ENCODE measurements at places on chromosomes 11 and 22.
A peak's percentile ranks its signal among the peaks of the same experiment; 100 is the strongest.

GRCh38 chr22:47694536-47695130, 932.2 kb downstream of the TBC1D22A start:
- no peak overlapping the region for H3K27ac ChIP-seq
- DNase-seq = no peak
- no peaks in the 10 kb centered on the region for H3K4me1 ChIP-seq
- no peak overlapping the region for H3K4me3 ChIP-seq
- H3K36me3 ChIP-seq = no peaks in the 10 kb centered on the region
- no peaks in the 10 kb centered on the region for H3K27me3 ChIP-seq

GRCh38 chr22:39350757-39351688, 1.2 kb downstream of the SYNGR1 start:
- H3K36me3 ChIP-seq = no peaks in the 10 kb centered on the region
- H3K27ac ChIP-seq = no peak overlapping the region

DNA sequence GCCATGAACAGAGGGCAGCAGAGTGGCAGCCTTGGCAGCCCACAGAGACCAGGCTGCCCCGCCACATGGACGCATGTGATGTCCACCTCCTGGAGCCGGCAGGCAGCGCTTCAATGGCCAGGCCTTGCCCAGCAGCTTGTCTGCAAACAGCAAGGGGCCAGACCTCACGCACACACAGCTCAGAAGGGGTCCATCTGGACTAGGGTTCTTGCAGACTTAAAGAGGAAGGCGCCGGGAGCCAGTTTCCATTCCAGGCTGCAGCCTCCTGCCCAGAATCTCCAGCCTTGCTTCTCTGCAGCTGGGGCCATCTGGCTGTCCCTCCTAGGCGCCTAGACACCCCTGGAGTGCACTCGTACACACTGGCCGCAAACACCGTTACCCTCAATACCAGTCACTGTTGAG, 91.9 kb upstream of the TMEM45B start:
- H3K27ac ChIP-seq = no peak overlapping the region
- H3K4me1 ChIP-seq = peaks cover 6% of the 10 kb centered on the region
- no peaks in the 10 kb centered on the region for H3K27me3 ChIP-seq
- H3K4me3 ChIP-seq = no peak overlapping the region
- no peak for DNase-seq

- no peak overlapping the region for H3K4me3 ChIP-seq
- no peaks in the 10 kb centered on the region for H3K27me3 ChIP-seq
- H3K27ac ChIP-seq = no peak overlapping the region
- DNase-seq = no peak
- no peaks in the 10 kb centered on the region for H3K36me3 ChIP-seq
Measured at GRCh38 chr11:12932485-12932884, 76.6 kb upstream of the RASSF10 start.

GRCh38 chr22:37393746-37394145, 33.5 kb downstream of the ELFN2 start:
- no peaks in the 10 kb centered on the region for H3K4me1 ChIP-seq
- peaks cover 7% of the 10 kb centered on the region for H3K27me3 ChIP-seq
- DNase-seq = no peak
- H3K4me3 ChIP-seq = no peak overlapping the region
- no peaks in the 10 kb centered on the region for H3K36me3 ChIP-seq

DNA sequence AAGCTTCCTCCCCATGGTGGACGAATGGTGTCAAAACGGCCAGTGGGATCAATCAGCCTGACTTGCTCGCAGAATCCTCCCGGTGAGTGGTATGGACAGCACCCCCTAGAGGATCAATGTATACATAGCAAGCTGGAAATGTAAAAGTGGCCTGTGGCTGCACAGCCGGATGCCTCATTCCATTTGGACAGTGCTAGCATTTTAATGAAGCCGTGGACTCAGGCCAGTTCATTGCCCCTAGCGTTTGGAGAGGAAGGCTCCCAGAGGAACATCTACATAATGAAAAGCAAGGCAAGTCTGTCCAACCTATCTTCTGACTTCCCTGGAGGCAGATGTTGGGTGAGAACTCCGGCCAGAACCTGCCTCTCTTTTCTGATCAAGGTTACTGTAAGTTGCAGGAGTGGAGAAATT, 942.3 kb downstream of the NTM start:
- no peak overlapping the region for H3K27ac ChIP-seq
- H3K4me1 ChIP-seq = no peaks in the 10 kb centered on the region
- no peaks in the 10 kb centered on the region for H3K27me3 ChIP-seq
- no peak overlapping the region for H3K4me3 ChIP-seq
- no peak for DNase-seq
- no peaks in the 10 kb centered on the region for H3K36me3 ChIP-seq

DNA sequence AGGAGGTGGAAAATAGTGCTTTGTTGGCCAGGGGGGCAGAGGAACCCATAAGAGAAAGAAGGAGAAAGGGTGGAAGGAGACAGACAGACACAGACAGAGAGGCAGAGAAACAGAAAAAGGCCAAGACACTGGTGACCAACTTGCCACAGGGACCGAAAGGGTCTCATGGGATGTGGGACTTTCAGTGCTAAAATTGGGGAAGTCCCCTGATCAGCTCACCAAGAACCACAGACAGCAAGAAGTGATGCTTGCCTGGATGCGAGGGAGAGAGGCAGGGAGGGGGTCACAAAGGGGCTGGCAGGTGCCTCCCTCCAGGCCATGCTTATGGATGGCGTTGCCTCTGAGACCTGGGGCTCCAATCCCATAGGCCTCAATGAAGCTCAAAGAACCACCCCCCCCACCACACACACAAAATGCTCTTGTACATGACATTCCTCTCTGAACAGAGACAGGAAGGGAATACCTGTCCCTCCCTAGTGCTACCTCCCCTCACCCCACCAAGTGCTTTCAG, 413.4 kb downstream of the MN1 start:
- DNase-seq = no peak
- H3K36me3 ChIP-seq = no peaks in the 10 kb centered on the region

DNA sequence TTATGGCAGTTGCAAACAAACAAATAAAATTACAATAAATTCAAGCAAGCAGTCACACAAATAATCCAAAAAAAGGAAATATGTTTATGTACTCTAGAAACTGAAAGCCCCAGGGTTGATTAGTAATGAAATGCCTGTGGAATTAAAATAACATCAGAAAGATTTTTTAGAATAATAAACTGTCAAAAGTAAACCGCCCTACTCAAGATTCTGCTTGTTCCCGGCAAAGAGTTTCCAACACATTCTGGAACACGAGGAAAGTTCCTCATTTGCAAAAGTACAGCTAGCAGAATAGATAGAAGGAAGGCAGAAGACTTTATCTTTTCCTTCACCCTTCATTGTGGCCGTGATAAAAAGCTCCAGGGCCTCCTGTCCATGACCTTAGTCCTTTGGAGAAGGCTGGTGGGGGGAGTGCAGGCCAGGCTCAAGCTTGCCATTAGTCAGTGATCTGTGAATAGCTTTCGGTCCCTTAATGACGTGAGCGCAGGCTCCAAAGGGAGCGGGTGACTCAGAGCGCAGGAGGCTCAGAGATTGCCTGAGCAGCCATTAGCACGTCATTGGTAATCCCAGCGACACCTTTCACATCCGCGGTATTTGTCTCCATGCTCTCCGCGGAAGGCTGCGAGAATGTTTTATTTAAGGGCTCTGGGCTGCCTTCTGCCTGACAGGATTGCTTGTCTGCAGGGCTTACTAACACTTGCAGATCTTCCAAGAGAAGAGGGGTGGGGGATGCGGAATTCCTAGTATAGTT, 458.3 kb downstream of the METTL15 start:
- no peaks in the 10 kb centered on the region for H3K27me3 ChIP-seq
- H3K27ac ChIP-seq = no peak overlapping the region
- no peaks in the 10 kb centered on the region for H3K36me3 ChIP-seq

DNA sequence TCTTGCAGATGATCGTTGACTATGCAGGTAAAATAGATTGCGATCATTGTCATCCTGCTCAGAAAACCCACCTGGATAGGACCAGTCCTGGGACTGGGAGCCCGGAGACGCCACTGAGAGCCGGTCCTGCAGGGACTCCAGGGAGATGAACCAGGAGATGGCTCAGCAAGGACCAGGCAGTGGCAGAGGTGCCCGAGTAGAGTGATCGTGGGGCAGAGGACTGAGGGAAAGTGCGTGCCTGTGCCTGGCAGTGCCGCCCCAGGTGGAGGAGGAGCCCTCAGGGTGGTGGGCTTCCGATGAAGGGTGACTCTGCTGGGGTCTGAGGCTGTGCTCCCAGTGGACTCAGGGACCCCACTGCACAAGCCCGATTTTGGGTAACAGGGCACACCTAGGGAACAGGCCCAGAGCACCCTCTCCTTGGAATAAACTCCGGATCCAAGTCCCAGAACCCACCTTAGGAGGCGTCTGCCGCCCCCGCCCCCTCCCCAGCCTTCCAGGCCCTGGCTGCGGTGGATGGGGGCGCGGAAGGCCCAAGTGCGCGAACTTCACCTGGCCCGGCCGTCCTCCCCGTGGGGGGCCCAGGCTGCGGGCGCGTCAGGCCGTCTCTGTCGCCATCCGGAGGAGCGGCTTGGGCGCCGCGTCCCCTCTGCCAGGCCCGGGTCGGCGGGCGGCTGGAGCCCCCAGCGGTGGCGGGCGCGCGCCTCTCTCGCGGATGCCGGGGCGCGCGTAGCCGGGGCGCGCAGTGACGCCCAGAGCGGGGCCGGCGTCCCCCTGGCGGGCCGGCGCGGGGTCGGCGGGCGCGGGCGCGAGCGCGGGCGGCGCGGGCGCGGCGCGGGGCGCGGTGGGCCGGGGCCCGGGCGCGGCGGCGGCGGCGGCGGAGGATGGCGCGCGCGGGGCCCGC, 1338.8 kb downstream of the BRD1 start:
- no peak for DNase-seq
- no peaks in the 10 kb centered on the region for H3K4me1 ChIP-seq
- H3K27me3 ChIP-seq = no peaks in the 10 kb centered on the region
- no peak overlapping the region for H3K4me3 ChIP-seq

- peaks cover 12% of the 10 kb centered on the region for H3K4me1 ChIP-seq
- no peak overlapping the region for H3K27ac ChIP-seq
- no peak for DNase-seq
- H3K27me3 ChIP-seq = peaks cover 6% of the 10 kb centered on the region
Measured at GRCh38 chr11:27694992-27695391, 5.3 kb downstream of the BDNF start.

- no peak overlapping the region for H3K27ac ChIP-seq
- H3K4me1 ChIP-seq = no peaks in the 10 kb centered on the region
- H3K36me3 ChIP-seq = no peaks in the 10 kb centered on the region
- no peaks in the 10 kb centered on the region for H3K27me3 ChIP-seq
- no peak overlapping the region for H3K4me3 ChIP-seq
Measured at GRCh38 chr11:35938231-35938630, 5.6 kb upstream of the LDLRAD3 start.

GRCh38 chr11:100593291-100593690, 93.8 kb upstream of the ARHGAP42 start:
- H3K27me3 ChIP-seq = no peaks in the 10 kb centered on the region
- no peaks in the 10 kb centered on the region for H3K4me1 ChIP-seq
- DNase-seq = no peak
- no peak overlapping the region for H3K4me3 ChIP-seq
- H3K27ac ChIP-seq = no peak overlapping the region
- no peaks in the 10 kb centered on the region for H3K36me3 ChIP-seq

- peaks cover 28% of the 10 kb centered on the region for H3K36me3 ChIP-seq
- no peak overlapping the region for H3K27ac ChIP-seq
- peaks cover 21% of the 10 kb centered on the region for H3K4me1 ChIP-seq
- H3K4me3 ChIP-seq = no peak overlapping the region
Measured at GRCh38 chr11:6599881-6600390, 3.5 kb downstream of the RRP8 start.

DNA sequence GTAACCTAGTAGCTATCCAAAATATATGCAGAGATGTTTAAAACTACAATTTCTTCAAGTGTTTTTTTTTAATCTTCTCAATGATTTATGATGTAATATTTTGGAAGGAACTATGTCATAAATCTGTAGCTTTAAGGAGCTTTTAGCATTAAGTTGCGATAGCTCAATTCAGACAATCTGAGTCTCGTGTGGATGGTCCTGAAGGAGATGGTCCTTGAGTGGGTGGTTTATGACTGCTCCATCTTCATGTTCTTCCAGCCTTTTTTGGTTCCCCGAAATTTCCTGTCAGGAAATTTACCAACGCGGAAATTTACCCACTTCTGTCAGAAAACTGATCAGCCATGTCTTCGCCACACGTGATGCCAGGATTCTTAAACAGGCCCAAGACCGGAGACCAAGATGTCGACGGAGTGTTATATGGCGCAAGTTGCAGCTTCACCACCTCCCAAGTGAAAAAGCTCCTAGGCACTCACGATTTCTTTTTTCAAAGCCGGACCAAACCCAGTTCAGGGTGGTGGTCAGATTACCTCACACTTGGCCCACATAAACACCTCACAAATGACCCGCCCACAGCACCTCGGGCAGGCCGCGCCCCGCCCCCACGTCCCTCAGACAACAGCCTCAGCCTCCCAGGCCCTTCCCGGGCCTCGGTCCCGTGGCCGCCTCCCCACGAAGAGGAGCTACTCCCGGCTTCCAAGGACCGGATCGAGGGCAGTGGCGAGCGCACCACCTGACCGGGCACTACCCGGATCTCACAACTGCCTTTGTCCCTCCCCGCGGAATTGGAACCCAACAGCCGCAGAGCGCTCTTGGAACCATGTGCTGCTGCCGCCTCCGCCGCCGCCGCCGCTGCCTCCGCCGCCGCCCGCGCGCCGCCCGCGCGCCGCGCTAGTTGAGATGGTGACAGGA, at the start of gene MORC2:
TSS of gene MORC2 (minus strand) at position 760 of the 909 bp plus-strand sequence. CDS start 885 bp downstream, outside the sequence.
- H3K27me3 ChIP-seq = no peaks in the 10 kb centered on the region
- H3K27ac ChIP-seq = peak within 1 kb of the TSS; percentile 74
- H3K4me1 ChIP-seq = peaks cover 24% of the 10 kb centered on the region
- DNase-seq = no peak
- H3K4me3 ChIP-seq = peak within 1 kb of the TSS; percentile 77

- no peak overlapping the region for H3K4me3 ChIP-seq
- no peak for DNase-seq
- H3K36me3 ChIP-seq = no peaks in the 10 kb centered on the region
- no peaks in the 10 kb centered on the region for H3K4me1 ChIP-seq
Measured at GRCh38 chr11:19536131-19536530, 176.5 kb upstream of the NAV2 start.

DNA sequence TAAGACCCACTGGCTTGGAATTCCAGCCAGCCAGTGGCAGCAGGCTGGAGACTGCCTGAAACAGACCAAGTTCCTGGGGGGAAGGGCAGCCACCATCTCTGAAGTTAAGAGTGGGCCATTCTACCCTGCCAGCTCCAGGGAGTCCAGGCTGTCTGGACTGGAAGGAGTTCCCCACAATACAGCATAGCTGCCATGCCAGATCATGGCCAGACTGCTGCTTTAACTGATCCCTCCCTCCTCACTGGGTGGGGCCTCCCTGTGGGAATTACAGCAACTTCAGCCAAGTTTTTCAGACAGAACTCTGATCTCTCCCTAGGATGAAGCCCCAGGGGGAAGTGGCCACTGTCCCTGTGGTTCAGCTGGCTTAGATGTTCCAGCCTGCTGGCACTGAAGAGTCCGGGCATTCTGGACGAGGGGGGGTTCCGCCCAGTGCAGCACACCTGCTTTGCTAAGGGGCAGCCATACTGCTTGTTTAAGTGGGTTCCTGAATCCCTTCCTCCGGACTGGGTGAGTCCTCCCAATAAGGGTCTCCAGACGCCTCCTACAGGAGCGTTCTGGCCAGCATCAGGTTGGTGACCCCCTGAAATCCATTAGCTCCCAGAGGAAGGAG, 455.4 kb downstream of the DLG2 start:
- no peaks in the 10 kb centered on the region for H3K4me1 ChIP-seq
- no peak overlapping the region for H3K4me3 ChIP-seq
- no peak overlapping the region for H3K27ac ChIP-seq
- DNase-seq = no peak

- no peak overlapping the region for H3K4me3 ChIP-seq
- no peaks in the 10 kb centered on the region for H3K27me3 ChIP-seq
- DNase-seq = no peak
- no peak overlapping the region for H3K27ac ChIP-seq
Measured at GRCh38 chr22:42883970-42884369, 26.9 kb upstream of the ARFGAP3 start.
